Trophoblast cell (in vitro differentiated cells and primary cell): ENCODE measurements at places on chromosomes 6 and 20.

DNA sequence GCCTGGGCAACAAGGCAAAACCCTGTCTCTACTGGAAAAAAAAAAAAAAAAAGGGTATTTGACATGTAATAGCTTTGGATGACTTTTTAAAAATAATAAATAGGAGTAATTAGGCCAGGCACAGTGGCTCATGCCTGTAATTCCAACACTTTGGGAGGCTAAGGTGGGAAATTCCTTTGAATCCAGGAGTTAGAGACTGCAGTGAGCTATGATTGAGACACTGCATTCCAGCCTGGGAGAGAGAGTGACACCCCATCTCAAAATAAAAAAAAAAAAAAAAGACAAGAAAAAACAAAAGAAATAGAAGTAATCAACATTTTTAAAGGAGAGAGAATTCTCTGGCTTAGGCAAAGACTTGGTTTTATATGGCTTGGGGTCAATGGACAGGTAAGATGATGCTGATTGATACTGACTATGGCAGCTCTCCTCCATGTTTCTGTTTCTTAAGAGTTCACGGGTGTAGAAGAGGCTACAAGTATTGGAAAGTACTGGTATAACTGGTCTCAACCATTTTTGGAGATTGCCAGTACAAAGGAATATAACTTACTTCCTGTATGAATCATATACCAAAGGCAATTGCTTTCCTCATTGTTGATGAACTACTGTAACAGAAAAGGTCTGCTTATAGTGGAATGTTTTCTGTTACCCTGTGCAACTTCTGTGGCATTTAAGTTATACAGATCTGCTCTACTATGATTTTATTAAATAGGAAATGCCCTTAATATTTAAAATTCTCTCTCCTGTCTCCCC lies 10.1 kb downstream of the MAP3K5 start:
- no peak for DNase-seq
- H3K4me1 ChIP-seq: peaks cover 5% of the 10 kb centered on the region
- H3K4me3 ChIP-seq: no peak overlapping the region

- H3K27ac ChIP-seq: no peak overlapping the region
- no peak for DNase-seq
- no peaks in the 10 kb centered on the region for H3K27me3 ChIP-seq
- H3K4me3 ChIP-seq: no peak overlapping the region
- H3K4me1 ChIP-seq: peaks cover 38% of the 10 kb centered on the region
Measured at GRCh38 chr6:7161253-7161623, 53.5 kb downstream of the RREB1 start.

GRCh38 chr20:19321176-19321575 lies 108.7 kb downstream of the SLC24A3 start:
- H3K4me3 ChIP-seq: no peak overlapping the region
- no peak overlapping the region for H3K27ac ChIP-seq
- no peak for DNase-seq
- H3K4me1 ChIP-seq: peaks cover 4% of the 10 kb centered on the region

DNA sequence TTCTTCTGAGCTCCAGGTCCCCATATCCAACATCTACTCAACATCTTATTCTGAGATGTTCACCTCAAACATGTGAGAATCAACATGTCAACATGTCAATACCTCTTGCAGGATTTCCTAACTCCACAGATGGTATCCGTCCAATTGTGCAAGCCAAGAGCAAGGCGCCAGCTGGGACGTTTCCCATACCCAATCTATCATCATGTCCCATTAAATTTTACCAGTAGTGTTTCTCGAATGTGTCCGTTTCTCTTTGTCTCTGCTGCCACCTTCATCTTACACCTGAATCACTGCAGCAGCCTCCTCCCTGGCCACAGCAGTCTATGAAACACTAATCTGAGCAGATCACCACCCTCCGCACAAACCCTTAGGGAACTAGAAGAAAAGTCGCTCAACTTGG lies 78.0 kb upstream of the RPS6KA2 start:
- no peaks in the 10 kb centered on the region for H3K36me3 ChIP-seq
- H3K27ac ChIP-seq: no peak overlapping the region
- no peak overlapping the region for H3K4me3 ChIP-seq

DNA sequence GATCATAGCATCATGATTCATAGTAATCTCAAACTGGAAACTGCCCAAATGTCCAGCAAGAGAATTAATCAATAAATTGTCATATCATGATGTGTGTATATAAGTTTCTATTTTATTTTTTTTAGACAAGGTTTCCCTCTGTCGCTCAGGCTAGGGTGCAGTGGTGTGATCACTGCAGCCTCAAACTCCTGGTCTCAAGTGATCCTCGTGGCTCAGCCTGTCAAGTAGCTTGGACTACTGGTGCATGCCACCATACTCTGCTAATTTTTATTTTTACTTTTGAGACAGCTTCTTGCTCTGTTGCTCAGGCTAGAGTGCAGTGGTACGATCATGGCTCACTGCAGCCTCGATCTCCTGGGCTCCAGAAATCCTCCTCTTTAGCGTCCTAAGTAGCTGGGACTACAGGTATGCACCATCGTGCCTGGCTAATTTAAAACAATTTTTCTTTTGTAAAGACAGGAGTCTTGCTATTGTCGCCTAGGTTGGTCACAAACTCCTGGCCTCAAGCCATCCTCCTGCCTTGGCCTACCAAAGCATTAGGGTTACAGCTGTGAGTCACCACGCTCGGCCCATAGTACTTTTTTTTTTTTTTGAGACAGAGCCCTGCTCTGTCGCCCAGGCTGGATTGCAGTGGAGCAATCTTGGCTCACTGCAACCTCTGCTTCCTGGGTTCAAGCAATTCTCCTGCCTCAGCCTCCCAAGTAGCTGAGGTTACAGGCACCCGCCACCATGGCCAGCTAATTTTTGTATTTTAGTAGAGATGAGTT lies 8.7 kb upstream of the ATRN start:
- no peaks in the 10 kb centered on the region for H3K4me1 ChIP-seq
- H3K27ac ChIP-seq: no peak overlapping the region
- peaks cover 2% of the 10 kb centered on the region for H3K27me3 ChIP-seq
- no peak overlapping the region for H3K4me3 ChIP-seq
- peak; percentile 30 for DNase-seq
- no peaks in the 10 kb centered on the region for H3K36me3 ChIP-seq

DNA sequence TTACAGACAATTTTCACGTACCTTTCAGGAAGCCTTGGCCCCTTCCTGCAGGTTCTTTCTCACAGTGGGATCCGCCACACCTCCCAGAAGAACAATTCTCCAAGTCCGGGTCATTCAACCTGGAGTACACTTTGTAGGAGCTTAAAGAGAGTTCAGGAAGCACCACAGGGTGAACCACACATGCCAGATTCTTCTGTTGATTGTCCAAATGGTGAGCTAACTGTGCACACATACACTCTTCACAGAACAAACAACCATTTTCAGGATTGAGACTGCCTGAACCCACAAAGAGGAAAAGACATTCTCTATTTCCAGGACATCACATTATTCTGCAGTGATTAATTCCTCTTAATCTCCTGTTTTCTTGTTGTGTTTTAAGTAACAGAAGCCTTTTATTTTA lies 51.0 kb downstream of the SCGN start:
- no peak overlapping the region for H3K4me3 ChIP-seq
- H3K4me1 ChIP-seq: no peaks in the 10 kb centered on the region
- DNase-seq: no peak
- H3K36me3 ChIP-seq: no peaks in the 10 kb centered on the region
- H3K27ac ChIP-seq: no peak overlapping the region

- H3K4me3 ChIP-seq: peak overlapping the region; percentile 82
- peaks cover 35% of the 10 kb centered on the region for H3K4me1 ChIP-seq
- peaks cover 28% of the 10 kb centered on the region for H3K36me3 ChIP-seq
- peak overlapping the region; percentile 69 for H3K27ac ChIP-seq
Measured at GRCh38 chr6:33201147-33201545, 479 bp downstream of the SLC39A7 start.

DNA sequence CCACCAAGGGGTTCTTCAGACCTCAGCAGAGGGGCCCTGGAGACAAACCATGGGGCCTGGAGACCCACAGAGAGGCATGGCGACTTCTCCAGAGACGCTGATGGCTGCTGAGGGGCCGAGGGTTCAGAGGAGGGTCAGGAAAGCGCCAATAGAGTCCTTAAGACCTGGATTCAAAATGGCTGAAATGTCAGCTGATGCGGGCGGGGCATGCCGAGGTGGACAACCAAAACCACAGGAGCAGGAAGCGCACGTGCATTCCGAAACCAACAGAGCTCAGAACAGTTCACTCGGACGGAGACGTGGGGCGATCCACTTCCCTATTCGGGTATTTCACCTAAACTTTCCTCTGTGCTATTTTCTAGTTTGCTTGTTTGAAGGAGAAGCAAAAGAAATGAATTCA lies 99.9 kb upstream of the RIN2 start:
- no peak overlapping the region for H3K27ac ChIP-seq
- DNase-seq: peak; percentile 16
- H3K27me3 ChIP-seq: no peaks in the 10 kb centered on the region
- no peaks in the 10 kb centered on the region for H3K36me3 ChIP-seq

- H3K27ac ChIP-seq: no peak overlapping the region
- no peaks in the 10 kb centered on the region for H3K27me3 ChIP-seq
- no peaks in the 10 kb centered on the region for H3K36me3 ChIP-seq
Measured at GRCh38 chr6:39102071-39102820, 12.7 kb downstream of the SAYSD1 start.

DNA sequence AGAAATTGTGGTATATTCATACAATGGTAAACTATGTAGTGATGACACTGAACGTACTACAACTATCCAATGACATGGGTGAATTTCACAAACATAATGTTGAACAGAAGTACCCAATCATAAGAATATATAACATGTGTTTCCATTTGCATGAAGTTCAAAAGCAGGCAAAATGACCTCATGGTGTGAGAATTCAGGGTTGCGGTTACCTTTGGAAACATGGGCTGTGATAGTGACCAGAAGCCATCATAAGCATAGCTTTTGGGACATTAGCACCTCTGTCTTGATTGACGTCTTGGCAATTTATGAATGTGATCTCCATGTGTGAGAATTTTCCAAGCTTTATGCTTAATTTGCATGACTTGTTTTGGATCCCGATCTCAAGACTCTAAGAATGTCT lies 500.1 kb upstream of the JAG1 start:
- no peak overlapping the region for H3K27ac ChIP-seq
- H3K4me3 ChIP-seq: no peak overlapping the region
- H3K27me3 ChIP-seq: no peaks in the 10 kb centered on the region
- no peaks in the 10 kb centered on the region for H3K4me1 ChIP-seq
- DNase-seq: no peak

DNA sequence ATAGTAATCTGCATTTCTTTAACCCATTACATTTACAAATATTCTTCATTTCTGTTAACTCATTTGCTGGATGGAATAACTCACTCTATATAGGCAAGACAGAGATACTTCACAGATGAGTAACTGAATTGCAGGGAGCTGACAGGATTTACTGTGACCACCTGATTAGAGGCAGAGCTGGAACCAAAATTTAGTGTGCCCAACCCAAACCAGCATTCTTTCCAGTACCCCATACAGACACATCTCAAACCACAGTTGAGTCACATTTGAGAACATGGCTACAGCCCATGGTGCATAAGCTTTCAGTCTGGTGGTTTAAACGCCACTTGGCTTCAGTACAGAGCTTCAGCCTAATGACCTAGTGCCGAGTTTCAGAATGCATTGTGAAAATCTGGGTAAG lies 138.4 kb upstream of the TENT5A start:
- peaks cover 11% of the 10 kb centered on the region for H3K4me1 ChIP-seq
- no peak for DNase-seq

DNA sequence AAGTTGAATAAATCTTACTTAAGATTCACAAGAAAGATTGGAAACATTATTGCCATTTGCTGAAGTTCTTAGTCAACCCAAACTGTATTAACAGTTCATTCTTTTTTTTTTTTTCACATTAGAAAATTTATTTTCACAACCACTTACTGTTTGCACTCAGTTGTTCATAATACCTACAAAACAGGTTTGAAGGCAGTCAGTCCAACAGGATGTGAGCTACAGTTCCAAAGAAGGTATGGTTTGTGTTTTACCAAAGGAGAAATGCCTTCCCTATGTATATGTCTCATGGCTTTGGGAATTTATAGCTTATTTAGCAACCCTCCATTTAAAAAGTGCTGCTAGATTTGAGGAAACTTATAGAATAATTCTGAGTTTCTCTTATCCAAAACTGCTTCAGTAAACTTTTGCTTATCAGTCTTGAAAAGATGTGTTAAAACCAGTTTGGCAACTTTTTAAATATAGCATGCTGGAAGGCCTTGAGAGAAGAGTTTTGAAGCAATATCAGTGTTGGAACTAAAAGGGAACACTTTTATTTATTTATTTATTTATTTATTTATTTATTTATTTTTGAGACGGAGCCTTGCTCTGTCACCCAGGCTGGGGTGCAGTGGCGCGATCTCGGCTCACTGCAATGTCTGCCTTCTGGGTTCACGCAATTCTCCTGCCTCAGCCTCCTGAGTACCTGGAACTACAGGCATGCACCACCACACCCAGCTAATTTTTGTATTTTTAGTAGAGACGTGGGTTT lies 46.8 kb upstream of the RREB1 start:
- H3K4me1 ChIP-seq: peaks cover 15% of the 10 kb centered on the region
- H3K36me3 ChIP-seq: no peaks in the 10 kb centered on the region
- H3K27ac ChIP-seq: peak overlapping the region; percentile 51
- no peak overlapping the region for H3K4me3 ChIP-seq

- no peak overlapping the region for H3K4me3 ChIP-seq
- no peak overlapping the region for H3K27ac ChIP-seq
- no peaks in the 10 kb centered on the region for H3K36me3 ChIP-seq
- DNase-seq: no peak
- no peaks in the 10 kb centered on the region for H3K27me3 ChIP-seq
- H3K4me1 ChIP-seq: no peaks in the 10 kb centered on the region
Measured at GRCh38 chr6:40280231-40280630, 306.9 kb downstream of the LRFN2 start.
